ENCODE measurements at places on chromosomes 1 and 21.

- DNase-seq: no peak
These were observed 337.4 kb downstream of the SRGAP2C start for GRCh38 chr1:121522061-121522759.

- DNase-seq: no peak
These were observed 6.4 kb downstream of the COL8A2 start for GRCh38 chr1:36118447-36119204.

- DNase-seq: peak; percentile 69
These were observed 73.8 kb downstream of the MTR start for GRCh38 chr1:236868625-236869467.

DNA sequence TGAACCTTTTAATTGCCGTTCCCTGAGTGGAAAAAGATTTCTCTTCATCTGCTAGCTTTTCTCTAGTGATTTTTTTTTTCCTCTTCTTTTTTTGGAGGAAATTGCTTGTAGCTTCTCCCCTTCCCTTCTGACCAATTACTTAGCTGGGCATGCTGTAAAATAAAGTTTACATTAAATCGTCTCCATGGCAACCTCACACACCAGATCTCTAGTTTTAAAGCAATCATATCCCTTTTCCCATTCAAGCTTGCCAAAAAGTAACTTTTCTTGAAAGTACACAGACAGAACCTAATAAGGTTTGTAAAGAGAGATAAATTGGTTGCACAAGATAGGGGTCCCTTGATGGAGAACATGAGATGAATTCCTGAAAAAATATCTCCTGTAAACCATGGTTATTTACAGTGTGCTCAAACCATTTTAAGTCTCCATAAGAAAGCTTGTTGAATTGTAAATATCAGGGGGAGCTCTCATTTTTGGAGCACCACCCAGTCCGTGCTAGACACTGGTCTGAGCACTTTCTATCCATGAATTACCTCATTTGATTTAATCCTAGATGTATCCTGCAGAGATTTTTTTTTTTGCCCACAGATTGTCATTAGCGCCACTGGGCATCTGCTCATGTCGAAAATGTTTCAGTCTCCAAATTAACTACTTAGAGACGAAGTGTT is 32.6 kb upstream of the HTR1D start:
- DNase-seq: no peak

- no peak for DNase-seq
These were observed 2.5 kb upstream of the FNDC10 start for GRCh38 chr1:1602304-1602967.

- DNase-seq: no peak
These were observed 80.9 kb downstream of the TLR5 start for GRCh38 chr1:223062177-223062576.

DNA sequence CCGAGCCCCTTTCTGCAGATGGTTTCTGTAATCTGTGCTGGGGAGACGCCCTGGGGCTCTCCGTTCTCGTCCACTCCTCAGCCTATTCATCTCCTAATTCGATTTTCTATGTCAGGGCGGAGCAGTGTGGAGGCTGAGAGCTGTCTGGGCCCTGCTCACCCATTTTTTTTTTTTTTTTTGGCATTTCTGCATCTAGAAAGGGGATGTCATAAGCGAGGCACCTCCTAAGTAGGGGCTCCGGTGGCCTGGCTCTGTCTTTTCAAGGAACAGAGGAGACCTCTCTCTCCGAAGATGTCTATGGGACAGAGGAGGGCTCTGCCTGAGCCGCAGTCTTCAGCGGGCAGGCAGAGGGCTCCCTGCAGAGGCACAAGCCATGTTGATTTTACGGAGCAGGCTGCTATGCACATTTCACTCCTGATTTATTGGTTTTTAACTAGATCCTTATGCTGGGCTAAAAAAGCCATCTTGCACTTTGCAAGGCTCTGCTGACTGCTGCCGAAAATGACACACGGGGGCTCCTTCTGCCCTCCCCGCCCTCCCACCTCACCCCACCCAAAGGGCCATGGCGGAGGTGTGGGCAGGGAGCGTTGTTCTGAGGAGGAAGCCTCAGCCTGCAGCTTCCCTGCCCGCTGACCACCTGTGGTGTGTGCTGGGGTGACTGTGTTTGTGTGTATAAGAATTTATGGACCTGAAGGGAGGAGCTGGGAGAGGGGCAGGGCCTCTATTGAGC is 71.0 kb downstream of the FOXD2 start:
- DNase-seq: peak; percentile 27

GRCh38 chr1:226674892-226675714 is 64.0 kb downstream of the ITPKB start:
- no peak for DNase-seq

- DNase-seq: no peak
These were observed 21.0 kb upstream of the TMEM39B start for GRCh38 chr1:32051706-32052105.

GRCh38 chr1:15115542-15116330 is 37.8 kb upstream of the TMEM51 start:
- DNase-seq: no peak

GRCh38 chr1:221059506-221059905 is 180.3 kb downstream of the HLX start:
- DNase-seq: no peak

GRCh38 chr1:151581921-151582320 is 29.9 kb upstream of the SNX27 start:
- DNase-seq: no peak

DNA sequence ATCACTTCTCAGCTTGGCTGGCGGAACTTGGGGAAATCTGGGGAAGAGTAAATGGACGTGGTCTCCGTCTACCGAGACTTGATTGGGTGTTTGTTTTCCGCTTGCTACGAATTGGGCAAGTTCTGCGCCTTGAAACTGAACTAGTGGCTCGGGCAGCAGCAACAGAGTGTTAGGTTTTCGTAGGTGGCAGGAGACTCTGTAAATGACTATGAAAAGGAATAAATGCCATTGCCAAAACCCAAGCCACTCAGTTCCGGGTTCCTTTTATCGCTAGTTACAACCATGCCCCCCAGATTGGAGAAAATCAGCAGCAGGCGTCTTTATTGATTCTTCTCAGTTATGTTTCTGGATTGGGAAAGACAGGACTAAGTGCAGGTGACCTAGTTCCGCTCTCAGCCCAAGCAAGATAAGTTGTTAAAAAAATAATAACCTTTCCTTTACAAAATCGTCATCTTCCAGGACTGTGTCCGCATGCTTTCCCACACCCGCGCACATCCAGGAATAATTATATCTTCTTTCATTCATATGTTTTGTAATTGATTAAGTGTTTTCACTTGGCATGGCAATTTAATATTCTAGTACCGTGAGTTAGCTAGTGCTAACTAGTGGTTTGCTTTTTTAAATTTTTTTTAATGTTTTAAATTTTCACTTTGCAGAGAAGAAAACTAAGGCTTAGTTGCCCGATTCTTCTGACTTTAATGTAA is 3.4 kb downstream of the LHX9 start:
- DNase-seq: no peak

- DNase-seq: no peak
These were observed 32.4 kb upstream of the PPP1R15B start for GRCh38 chr1:204443871-204444581.

DNA sequence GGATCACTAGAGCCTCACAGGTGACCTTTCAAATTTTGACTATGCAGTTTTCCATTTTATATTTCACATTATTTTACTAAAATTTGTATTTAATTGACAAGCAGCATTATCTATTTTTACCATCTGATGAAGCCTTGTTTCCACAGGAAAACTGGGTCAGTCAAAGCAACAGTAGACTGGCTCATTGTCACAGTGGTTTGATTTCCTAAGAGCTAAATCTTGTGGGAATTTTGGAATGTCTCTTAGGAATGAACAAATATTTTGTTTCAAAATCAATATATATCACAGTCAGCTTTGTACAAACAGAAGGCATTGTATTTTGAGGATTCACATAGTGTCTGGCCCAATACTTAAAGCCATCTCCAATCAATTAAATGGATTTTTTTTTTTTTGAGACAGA is 152.6 kb upstream of the RNPC3 start:
- DNase-seq: peak; percentile 36

GRCh38 chr1:2412773-2413494 is 570 bp upstream of the PEX10 start:
- DNase-seq: peak; percentile 48

DNA sequence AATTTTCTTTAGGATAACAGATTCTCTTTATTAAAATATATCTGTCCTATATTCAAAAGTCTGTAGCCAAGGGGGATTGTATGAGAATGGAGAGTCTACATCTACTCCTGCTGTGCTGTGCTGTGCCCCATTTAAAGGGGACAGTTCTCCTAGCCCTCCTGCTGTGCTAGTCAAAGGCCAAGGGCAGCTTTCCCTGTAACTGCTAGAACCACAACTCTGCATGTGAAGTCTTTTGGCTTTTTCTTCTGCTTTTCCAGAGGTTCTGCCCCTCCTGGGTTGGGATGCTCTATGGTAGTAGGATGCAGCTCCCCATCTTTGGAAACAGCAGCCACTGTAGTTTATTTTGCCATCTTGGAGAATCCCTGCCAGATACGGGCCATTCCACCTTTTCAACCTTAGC is 197.5 kb upstream of the JUN start:
- DNase-seq: no peak

- peak; percentile 82 for DNase-seq
These were observed 162.5 kb upstream of the SGIP1 start for GRCh38 chr1:66371233-66372005.

DNA sequence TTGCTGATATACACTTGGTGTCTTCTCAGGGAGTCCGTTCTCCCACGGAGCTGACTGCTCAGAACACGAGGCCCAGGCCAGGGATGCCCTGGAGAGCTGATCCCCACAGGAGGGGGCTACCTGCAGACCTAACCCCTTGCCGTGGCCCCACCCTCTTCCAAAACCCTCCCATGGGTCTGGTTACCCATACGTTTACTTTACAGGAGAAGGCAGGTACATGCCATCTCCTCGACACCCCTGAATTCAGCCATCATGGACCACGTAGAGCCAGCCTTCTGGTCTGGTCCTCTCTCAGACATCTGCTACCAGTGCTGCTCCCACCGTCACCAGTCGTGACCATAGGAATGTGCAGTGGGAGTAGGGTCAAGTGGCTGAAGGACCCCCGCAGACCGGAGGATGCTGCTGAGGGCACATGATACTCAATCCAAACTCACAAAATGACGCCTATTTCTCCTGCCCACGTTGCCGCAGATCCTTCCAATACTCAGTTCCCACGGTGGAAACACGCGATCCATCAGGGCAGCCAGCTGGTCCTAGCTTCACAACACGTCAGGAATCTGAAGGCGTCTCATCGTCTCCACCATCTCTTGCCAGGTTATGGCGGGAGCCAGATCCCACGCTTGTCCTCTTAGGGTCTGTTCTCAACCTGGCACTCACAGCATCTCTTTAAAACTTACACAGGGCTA is 26.7 kb downstream of the PGBD5 start:
- DNase-seq: no peak

DNA sequence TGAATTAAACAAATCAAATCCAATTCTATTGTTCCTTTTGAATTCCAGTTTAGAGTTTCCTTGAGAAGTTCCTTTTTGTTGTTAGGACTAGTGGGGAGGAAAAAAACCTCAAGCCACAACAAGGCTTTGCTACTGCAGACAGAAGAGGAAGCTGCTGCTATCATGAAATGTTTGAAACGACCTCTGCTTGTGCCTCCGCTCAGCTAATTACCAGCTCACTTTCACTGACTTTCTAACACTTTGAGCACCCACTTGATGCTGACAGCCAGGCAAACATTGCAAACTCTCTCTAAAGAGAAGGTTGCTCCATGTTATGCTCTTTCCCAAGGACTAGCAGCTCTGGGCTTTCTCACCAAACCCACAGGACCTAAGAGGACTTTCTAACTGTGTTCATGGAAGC is 203.9 kb upstream of the PROX1 start:
- no peak for DNase-seq

- no peak for DNase-seq
These were observed 235.9 kb downstream of the FAM72C start for GRCh38 chr1:143735764-143736461.

GRCh38 chr1:59199147-59199546 is 97.7 kb upstream of the FGGY start:
- DNase-seq: no peak

DNA sequence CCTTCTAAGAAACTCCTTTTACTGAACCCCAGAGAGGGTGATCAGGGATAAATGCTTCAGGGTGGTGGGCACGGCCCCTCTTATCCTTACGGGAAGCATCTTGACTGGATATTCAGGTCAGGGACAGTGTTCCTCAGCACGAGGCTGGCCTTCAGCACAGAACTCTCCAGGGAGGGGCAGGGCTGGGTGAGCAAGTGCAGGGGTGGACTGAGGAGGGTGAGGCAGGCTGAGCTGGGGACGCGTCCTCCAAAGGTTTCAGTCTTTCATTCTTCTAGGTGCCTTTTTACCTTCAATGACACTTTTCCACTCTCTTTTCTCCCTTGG is 52.3 kb downstream of the RASSF5 start:
- no peak for DNase-seq

- peak; percentile 61 for DNase-seq
These were observed 30.8 kb upstream of the PTGFRN start for GRCh38 chr1:116878804-116879477.

- DNase-seq: peak; percentile 91
These were observed 56.0 kb upstream of the LAMC2 start for GRCh38 chr1:183129921-183130690.

GRCh38 chr1:240492832-240493440 is 119.0 kb downstream of the GREM2 start:
- DNase-seq: no peak

- no peak for DNase-seq
These were observed 51.5 kb upstream of the CNIH3 start for GRCh38 chr1:224564454-224565084.

GRCh38 chr1:110450929-110451328 is at the start of gene PROK1:
PROK1 (plus strand) TSS chr1:110451149; CDS start chr1:110451217, 68 bp downstream.
- no peak for DNase-seq

GRCh38 chr1:178051071-178051470 is 42.8 kb upstream of the RASAL2 start:
- DNase-seq: no peak

GRCh38 chr1:30411206-30411605 is 312.2 kb downstream of the MATN1 start:
- DNase-seq: no peak

GRCh38 chr1:165162671-165163241 is 193.8 kb downstream of the LMX1A start:
- peak; percentile 3 for DNase-seq

- DNase-seq: no peak
These were observed 35.8 kb downstream of the OLFML3 start for GRCh38 chr1:114015075-114015474.

DNA sequence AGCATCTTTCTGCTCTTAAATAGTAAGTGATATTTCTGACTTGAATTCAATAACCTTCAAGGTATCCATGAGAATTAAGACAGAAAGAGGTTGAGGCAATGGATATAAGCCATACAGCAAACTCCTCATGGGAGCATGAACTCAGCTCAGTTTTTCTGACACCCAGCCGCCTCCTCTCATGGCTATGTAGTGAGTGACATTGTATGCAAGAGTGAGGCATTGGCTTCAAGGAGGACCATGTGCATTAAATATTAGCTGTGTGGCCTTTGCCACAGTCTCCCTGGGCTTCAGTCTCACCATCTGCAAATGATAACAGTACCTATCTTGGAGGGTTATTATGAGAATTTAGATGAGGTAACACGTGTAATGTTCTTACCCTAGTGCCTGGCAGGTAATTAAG is 23.4 kb downstream of the NIBAN1 start:
- no peak for DNase-seq
